Stimulated activated CD8-positive, alpha-beta memory T cell treated with anti-CD3 and anti-CD28 coated beads, Interleukin-12 subunit alpha, Interleukin-12 subunit beta, amount 100 ng/mL, for 4 hours (primary cell): ENCODE measurements at places on chromosomes 1 and 21.

DNA sequence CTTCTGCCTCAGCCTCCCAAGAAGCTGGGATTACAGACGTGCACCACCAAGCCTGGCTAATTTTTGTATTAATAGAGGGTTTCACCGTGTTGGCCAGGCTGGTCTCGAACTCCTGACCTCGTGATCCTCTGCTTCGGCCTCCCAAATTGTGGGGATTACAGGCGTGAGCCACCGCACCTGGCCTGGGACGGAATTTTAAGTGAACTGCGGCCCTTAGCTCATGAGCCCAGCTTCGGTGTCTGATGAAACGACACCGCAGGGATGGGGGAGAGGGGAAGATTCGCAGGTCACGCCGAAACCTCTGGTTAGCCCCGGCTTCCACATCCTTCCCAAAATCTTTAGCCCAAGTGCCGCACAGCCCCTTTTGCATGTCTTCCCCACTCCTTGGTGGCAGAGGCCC lies 39.1 kb downstream of the LRRC3 start:
- DNase-seq = no peak

- DNase-seq = no peak
These were observed 118.5 kb downstream of the DMRTB1 start for GRCh38 chr1:53577761-53578100.

GRCh38 chr1:110070671-110071242 lies at the start of gene ALX3:
ALX3 (minus strand) TSS chr1:110070672; CDS start chr1:110070612, 60 bp downstream.
- no peak for DNase-seq

- no peak for DNase-seq
These were observed 5.8 kb upstream of the DDX59 start for GRCh38 chr1:200675588-200675852.

DNA sequence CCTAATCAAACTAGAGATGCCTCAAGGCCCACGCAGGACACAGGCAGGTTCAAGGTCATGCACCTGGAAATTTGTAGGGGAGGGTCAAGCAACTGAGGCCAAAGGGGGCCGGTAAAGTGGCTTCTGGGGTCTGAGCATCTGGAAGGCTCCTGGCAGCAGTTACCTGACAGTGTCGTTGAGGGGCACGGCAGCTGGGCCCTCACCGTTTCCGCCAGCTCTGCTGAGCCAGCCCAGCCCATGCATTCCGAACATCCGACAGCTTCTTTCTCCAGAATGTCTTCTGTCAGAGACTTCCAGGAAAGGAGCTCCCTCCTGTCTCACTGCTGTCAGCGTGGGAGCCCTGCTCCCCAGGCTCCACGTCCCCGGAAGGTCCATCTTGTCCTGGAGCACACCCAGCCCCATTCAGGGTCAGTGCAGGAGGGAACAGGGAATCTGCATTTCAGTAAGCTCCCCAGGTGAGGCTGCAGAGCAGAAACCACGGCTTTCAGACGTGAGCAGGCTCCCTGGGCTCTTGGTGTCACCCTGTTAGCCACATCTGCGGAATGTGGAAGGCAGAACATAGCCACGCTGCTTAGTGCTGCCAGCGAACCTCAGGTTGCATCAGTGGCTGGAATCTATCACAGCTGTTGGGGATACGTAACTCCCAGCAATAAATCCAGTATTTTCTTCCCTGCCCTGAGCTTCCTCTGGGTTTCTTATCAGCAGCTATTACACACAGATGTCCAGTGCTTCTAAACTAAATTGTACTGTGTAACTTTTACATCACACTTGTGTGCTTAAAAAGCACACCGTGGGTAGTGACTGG lies 36.3 kb upstream of the FAM3B start:
- DNase-seq = no peak

GRCh38 chr1:212567638-212568037 lies 40.9 kb upstream of the ATF3 start:
- DNase-seq = no peak

DNA sequence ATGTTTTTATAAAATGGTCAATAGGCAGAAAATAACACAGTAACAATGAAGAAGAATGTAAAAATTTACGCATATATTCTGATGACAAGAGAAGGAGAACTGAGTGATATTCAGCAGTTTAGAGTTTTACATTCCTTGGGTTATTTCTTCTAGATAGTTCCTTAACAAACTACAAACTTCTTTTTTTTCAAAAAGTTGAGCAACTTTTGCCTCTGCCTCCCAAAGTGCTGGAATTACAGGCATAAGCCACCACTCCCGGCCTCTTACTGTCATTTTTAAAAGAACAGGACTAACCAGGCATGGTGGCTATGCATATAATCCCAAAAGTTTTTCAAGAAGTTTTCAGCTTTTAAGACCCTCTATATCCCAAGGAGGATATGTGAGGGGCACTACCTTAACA lies 32.9 kb downstream of the ARNT start:
- no peak for DNase-seq

DNA sequence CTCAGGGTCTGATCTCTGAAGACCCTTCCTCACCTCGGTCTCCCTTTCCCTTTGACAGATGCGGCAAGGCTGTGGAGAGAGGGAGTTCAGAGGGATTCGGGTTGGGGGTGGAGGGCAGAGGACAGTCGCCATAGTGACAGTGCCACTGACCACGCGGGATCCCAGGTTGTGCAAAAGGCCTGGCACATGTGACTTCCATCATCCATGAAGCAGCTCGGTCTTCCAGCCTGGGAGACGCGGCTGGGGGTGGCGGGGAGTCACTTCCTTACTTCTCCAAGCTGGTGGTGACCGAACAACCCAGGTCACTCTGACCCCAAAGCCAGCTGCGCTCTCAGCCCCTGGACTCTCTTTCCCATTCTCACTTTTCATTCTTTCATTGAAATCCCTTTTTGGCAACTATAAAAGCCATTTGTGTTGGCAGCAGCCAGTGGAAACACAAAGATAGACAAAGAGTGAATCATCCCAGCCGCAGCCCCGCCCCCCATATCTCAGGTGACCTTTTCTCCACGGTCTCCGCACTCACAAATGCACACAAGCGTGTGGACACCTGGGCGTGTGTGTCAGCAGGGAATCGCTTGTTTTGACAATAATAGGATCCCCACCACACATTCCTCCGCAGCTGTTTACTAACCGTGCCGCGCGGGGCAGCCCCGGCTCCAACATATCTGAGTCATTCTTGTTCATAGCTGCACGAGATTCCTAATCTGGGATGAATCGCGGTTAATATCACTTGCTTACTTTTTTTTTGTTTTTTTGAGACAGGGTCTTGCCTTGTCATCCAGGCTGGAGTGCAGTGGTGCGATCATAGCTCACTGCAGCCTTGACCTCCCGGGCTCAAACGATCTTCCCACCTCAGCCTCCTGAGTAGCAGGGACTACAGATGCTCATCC lies 68.3 kb downstream of the DHRS3 start:
- no peak for DNase-seq

DNA sequence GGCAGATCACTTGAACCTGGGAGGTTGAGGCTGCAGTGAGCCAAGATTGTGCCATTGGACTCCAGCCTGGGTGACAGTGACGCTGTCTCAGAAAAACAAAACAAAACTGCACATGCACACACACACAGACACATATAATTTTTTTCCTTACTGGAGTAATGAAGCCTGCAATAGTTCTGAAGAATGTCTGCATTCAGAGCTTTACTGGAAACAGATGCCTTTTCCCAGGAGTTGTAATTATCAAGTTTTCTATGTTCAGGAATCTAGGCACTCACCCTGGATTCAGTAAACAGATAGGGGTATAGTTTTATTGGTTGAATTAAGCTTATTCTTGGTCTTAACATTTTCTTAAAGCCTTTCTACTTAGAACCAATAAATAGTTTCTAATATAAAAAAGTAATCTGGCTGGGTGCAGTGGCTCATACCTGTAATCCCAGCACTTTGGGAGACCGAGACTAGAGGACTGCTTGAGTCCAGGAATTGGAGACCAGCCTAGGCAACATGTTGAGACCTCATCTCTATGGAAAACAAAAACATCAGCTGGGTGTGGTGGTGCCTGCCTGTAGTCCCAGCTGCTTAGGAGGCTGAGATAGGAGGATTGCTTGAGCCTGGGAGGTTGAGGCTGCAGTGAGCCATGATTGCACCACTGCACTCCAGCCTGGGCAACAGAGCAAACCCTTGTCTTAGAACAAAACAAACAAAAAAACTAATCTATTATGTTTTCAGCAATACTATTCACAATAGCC lies 15.8 kb downstream of the SPEN start:
- DNase-seq = no peak

DNA sequence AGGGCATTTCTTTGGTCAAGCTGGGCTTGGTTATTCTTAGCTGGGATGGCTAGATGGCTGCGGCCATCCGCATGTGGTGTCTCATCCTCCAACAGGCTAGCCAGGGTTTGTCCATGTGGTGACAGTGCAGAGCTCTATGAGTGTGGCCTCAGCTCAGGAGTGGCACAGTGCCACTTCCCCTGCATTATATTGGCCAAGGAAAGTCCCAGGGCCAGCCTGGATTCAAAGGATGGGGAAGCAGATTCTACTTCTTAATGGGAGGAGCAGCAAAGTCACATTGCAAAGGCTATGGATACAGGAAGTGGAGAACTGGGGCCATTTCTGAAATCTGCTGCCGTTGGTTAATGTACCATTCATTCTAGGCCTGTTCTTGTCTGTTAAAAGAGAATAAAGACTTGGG lies 34.4 kb downstream of the STUM start:
- no peak for DNase-seq

DNA sequence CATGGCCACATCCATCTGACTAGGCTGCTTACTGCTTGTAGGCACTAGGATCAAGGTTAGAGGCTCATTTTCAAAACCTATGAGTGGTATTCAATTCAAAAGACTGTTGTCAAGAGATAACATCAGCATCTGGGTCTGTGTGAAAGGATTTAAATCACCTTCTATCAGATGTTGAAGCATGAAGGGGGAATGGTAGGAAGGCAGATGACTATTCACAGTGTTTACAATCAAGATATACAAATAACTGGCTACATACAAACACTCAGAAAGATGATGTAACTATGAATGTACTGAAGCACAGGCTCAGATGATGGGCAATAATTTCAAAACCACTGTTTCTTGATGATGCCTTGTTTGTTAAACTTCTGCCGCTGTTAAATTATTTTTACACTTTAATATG lies 249.2 kb downstream of the SLC45A1 start:
- no peak for DNase-seq

GRCh38 chr1:112504661-112505399 lies 3.9 kb upstream of the WNT2B start:
- DNase-seq = no peak

- DNase-seq = no peak
These were observed 3.5 kb downstream of the MINDY1 start for GRCh38 chr1:151003180-151003579.

- no peak for DNase-seq
These were observed 141.0 kb downstream of the PBX1 start for GRCh38 chr1:164699815-164700491.

DNA sequence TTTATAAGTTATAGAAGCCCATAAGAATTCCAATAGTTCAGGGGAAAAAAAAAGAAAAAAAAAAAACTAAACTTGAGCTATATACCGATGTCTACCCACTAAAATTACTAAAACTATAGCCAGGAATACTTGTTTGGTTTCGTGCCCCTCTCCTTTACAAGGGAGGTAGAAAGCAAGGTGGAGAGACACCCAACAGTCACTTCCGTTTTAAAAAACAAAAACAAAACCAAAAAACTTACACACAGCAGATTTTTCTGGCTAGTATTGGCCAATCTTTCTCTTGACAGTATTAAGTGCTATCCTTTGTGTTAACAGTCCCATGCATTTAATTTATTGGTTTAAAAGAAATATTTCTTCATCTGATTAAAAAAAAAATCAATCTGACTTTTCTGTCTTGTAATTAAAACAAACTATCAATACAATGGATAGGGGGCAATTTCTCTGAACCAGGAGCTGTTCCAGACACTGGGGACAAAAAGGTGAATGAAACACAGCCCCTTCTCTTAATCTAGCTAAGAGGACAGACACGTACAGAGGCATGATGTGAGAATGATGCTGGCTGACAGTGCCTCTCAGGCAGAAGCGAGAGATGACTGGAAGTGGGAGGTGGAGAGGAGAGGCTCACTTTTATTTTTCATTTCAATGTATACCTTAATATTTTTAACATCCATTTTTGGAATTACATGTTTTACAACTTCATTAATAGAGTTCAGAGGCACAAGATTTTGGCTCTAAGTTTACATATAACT lies 214.8 kb downstream of the RERE start:
- no peak for DNase-seq

DNA sequence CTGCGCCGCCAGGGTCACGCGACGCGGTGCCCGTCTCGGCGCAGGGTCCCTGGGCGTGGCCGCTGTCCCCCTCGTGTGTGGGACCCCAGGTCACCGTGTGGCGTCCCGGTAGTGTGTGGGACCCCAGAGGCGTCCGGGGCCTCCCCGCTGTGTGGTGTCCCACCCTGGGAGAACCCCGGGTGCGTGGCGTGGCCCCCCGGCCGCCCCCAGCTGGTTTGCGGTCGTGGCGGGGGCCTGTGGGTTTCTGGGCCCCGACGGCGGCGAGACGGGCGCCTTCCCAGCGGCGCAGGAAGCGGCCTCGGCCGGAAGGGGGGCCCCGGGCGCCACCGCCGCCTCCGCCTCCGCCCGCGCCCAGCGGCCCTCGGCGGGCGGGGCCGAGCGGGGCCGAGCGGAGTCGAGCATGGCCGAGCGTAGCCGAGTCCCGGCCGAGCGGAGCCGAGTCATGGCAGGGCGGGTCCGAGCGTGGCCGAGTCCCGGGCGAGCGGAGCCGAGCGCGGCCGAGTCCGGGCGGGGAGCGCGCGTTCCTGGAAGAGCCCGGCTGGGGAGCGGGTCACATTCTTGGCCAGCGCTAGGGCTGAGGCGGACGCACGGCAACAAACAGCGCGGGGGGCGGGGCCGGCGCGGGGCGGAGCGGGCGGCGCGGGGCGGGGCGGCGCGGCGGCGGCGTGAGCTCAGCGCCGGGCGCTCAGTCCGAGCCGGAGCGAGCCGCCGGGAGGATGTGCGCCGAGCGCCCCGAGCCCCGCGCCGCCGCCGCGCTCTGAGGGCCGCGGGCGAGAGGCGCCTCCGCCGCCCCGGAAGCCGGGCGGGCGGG lies 568 bp upstream of the SKI start:
- DNase-seq = peak; percentile 89
